ENCODE measurements at places on chromosomes 6 and 20.

GRCh38 chr6:56515081-56515905 is 127.4 kb downstream of the DST start:
- DNase-seq = no peak

GRCh38 chr6:100311707-100312251 is 152.9 kb downstream of the SIM1 start:
- DNase-seq = no peak

- DNase-seq = no peak
Observed at GRCh38 chr6:150412221-150412620, 43.4 kb downstream of the IYD start.

DNA sequence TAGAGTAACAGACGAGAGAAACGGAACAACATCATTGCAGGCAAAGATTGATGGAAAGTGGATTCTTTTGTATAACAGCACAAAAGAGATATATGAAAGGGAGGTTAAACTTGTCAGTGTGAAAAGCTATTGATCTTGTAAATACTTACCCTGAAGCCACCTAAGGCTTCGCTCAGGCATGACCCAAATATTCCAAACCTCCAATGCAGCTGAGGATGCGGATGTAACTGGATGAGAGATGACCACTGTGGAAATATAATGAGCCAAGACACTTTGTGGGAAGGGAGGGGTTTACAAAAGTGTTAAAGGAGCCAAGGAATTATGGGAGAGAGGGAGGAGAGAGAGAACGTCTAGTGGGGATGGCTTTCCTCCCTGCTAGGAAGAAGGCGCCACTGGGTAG is 112.0 kb downstream of the DOK5 start:
- DNase-seq = no peak

- no peak for DNase-seq
Observed at GRCh38 chr20:51379601-51380341, 162.7 kb downstream of the NFATC2 start.

- DNase-seq = no peak
Observed at GRCh38 chr20:20295621-20296498, 72.0 kb upstream of the INSM1 start.
